ENCODE measurements at places on chromosomes 11 and 22.
A peak's percentile ranks its signal among the peaks of the same experiment; 100 is the strongest.

- peak; percentile 14 for DNase-seq
These were observed 689 bp downstream of the RAB39A start for GRCh38 chr11:107928767-107929507.

- peak; percentile 43 for DNase-seq
These were observed 6.4 kb downstream of the LTBP3 start for GRCh38 chr11:65551572-65552387.

DNA sequence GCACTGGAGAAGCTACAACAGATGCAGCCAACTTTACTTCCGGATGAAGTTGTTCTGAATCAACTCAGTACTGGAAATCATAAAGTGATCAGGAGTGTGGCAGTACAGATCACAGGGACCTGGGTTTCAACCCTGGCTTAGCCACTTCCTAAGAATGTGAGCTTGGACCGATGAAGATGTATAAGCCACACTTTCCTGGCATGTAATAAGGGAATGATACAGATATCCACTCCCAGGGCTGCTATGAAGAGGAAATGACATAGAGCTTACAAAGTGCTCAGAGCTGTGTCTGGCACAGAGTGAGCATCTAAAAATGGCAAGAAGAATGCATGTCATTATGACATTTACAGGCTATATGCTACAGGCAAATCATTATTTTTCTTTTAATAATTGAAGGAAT, 378.7 kb downstream of the NTM start:
- no peak for DNase-seq

DNA sequence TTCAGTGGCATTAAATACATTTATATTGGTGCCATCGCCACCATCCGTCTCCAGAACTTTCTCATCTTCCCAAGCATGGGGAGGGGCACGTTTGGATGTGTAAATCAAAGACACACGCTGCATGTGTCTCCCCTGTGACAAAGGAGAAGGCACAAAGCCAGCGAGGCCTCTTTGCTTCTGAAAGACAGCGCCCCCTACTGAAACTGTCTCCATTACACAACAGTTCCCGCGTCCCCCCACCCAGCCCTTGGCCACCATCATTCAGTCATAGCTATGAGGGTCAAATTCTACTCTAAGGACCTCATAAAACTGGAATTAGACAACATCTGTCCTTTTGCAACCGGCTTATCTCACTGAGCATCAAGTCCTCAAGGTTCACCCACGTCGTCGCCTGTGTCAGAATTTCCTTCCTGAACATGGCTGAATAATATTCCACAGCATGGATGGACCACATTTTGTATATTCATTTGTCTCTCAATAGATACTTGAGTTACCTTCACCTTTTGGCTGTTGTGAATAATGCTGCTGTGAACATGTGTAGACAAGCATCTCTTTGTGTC, 64.8 kb downstream of the IGF2 start:
- DNase-seq: peak; percentile 39

DNA sequence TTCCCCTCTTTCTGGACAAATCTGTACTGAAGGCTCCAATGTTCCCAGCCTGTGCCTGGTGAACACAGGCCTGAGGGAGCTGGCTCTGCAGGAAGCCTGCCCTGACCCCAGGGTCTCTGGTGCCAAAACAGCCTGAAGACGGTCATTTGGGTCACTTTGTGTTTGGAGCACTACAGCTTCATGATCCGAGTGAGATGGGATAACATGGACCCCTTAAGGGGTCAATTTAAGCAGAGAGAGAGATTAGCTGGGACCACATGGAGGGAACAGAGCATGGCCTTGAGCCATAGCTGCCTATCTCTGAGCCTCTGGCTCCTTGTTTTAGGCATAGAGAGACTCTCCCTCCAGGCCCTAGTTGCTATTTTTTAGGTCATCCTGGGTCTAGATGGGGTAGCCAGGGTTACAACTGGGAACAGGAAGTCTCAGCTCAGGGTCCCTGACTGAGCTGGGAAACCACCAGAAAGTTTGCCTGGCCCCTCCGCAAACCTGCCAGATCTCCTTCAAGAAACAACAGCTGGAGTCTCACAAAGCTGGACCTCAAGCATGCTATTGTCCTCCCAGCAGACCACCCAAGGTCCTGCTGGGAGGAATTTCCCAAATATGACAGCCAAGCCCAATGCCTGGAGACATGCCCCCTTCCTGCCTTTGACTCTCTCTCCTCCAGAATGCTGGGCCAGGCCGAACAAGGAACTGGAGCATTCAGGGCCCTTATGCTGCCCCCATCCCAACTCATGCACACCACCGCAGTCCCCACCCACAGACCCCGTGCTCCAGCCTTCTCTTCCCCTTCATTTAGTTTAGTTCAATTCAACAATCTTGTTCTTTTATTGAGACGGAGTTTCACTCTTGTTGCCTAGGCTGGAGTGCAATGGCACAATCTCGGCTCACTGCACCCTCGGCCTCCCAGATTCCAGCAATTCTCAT, 4.0 kb downstream of the SLCO2B1 start:
- DNase-seq: no peak

DNA sequence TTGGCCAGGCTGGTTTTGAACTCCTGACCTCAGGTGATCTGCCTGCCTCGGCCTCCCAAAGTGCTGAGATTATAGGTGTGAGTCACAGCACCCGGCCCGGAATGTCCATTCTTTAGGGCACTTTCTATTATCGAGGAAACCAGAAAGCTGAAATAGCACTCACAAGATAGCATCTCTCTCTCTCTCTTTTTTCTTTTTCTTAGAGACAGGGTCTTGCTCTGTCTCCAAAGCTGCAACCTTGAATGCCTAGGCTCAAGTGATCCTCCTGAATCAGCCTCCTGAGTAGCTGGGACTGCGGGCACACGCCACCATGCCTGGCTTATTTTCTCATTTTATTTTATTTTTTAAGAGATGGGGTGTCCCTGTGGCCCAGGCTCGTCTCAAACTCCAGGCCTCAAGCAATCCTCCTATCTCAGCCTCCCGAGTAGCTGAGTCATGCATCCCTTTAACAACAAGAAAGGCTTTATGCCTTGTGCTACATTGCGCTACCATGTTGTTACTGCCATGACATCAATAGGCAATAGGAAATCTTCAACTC, 7.2 kb upstream of the EED start:
- no peak for DNase-seq

DNA sequence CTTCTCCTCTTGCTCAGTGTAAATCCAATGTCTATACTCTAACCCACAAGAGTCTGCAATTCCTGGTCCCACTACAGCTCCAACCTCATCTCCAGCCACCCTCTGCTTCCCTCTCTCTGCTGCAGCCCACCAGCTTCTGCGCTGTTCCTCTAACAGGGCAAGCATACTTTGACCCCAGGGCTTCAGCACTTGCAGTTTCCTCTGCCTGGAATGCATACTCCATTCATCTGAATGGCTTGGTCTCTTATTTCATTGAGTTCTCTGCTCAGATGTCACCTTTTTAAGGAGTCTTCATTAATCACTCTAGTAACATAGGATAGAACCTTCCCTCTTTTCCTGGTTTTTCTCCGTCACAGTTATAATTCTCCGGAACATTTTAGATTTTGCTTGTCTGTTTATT, 141.6 kb downstream of the BUD13 start:
- DNase-seq: no peak

- DNase-seq: no peak
These were observed 758.3 kb downstream of the NELL1 start for GRCh38 chr11:21427726-21428125.

- no peak for DNase-seq
These were observed 402.4 kb downstream of the MN1 start for GRCh38 chr22:27399161-27399560.

- DNase-seq: no peak
These were observed 61.0 kb upstream of the LYVE1 start for GRCh38 chr11:10629411-10630002.

DNA sequence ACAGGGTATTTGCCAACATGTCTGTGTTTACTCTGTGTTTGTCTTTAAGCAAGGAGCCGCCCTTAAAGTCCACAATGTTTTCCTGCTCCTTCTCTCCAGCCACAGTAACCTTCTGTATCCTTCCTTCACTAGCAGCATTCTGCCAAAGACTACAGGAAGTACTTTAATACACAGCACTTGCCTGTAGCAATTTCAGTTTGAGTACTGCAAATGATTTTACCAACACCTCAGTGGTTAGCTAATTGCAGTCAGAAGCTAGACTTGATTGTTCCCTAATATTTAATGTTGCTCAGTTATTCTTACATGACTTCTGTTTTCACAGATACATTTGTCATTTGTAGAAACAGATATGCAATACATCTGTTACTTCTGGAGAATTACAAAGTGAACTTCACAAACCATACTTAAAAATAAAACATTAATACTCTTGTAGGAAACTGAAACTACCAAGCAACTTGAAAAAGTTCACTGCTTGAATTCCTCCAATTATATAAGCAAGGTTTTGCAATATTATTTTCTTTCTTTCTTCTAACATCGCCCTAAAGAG, 69.1 kb downstream of the FCHSD2 start:
- DNase-seq: peak; percentile 78

DNA sequence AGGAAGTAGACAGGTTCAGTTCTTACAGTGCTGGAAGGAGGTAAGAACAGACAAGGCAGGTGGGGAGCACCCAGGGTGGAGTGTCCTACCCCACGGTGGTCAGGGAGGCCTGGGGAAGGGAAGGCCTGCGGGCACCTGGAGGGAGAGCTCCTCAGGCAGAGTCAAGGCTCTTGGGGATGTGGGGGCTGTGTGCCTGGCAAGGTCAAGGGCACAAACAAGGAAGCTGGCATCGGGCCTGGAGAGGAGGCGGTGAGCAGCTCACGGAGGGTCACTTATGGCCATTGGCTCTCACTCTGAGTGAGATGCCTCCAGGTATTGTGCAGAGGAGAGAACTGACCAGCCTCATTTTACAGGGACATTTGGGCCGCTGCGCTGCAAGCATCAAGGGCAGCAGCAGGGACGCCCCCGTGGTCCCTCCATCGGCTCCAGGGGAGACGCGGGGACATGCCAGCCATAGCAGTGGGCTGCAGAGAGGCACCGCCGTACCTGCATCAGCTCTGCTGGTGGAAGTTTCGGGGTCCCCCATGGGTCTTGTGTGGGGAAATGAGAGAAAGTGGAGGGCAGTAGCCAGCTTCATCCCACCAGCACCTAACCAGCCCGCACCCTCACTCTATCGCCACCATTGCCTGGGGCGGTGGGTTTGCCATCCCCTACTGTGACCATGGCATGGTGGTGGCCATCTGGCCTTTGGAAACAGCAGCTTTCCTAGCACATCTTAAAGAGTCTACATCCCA, 37.5 kb upstream of the RTL6 start:
- DNase-seq: no peak

- DNase-seq: no peak
These were observed 4.0 kb upstream of the TRIM29 start for GRCh38 chr11:120141768-120142423.

GRCh38 chr11:59207988-59208451, 4.7 kb downstream of the MPEG1 start:
- peak; percentile 52 for DNase-seq

DNA sequence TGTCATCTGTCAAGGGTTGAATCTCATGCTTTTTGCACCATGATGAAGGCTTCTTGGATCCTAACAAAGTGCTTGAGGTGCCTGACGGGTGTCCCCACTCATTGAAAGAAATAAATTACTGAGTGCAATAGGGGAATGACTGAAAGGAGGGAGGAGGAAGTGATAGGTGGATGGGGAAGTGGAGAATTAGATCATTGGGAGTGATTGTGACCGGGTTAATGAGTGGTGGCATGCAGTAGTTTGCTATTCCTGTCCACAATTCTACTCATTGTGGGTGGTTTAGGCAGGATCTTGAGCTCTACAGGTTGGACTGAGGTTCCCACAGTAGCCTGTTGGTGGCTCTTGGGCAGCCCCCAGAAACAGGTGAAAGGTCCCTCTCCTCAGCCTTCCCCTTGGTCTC, 44.3 kb downstream of the THAP12 start:
- no peak for DNase-seq

GRCh38 chr11:134615041-134615615, 203.1 kb upstream of the B3GAT1 start:
- no peak for DNase-seq
